Renal cortex interstitium (tissue), 15 donors: ENCODE measurements at places on chromosomes 6 and 20. TPM values are rescaled to one million over a fixed set of nuclear protein-coding genes. Genes with fewer than 3 reads are reported as not detected.

Gene TMEM170B
- polyA plus RNA-seq: 9.8 TPM

Gene PPP1R16B
- 8.1 TPM for polyA plus RNA-seq

Gene ADTRP
- polyA plus RNA-seq: 0.81 TPM

Gene CRIP3
- polyA plus RNA-seq: 9.0 TPM

Gene C20orf141
- not detected for polyA plus RNA-seq

Gene ADGRF5
- polyA plus RNA-seq: 29.3 TPM

Gene CASS4
- polyA plus RNA-seq: 2.9 TPM

Gene XKR7
- 0.39 TPM for polyA plus RNA-seq

Gene ADAM33
- polyA plus RNA-seq: 7.7 TPM

Gene RIMS1
- polyA plus RNA-seq: 2.5 TPM

Gene PXMP4
- polyA plus RNA-seq: 9.0 TPM

Gene TAP2
- polyA plus RNA-seq: 19.7 TPM

Gene LAMA5
- polyA plus RNA-seq: 101 TPM

Gene OR2B6
- polyA plus RNA-seq: 0.10 TPM

Gene MLN
- 2.2 TPM for polyA plus RNA-seq

Gene CNKSR3
- 67.3 TPM for polyA plus RNA-seq

Gene WRNIP1
- polyA plus RNA-seq: 54.6 TPM

Gene KCNB1
- polyA plus RNA-seq: 1.1 TPM

Gene INSM1
- polyA plus RNA-seq: not detected

Gene ZHX3
- 20.9 TPM for polyA plus RNA-seq
